Stimulated activated CD8-positive, alpha-beta memory T cell treated with anti-CD3 and anti-CD28 coated beads, Interleukin-12 subunit alpha, Interleukin-12 subunit beta, amount 100 ng/mL, for 4 hours (primary cell): ENCODE measurements at places on chromosomes 2 and 18.

DNA sequence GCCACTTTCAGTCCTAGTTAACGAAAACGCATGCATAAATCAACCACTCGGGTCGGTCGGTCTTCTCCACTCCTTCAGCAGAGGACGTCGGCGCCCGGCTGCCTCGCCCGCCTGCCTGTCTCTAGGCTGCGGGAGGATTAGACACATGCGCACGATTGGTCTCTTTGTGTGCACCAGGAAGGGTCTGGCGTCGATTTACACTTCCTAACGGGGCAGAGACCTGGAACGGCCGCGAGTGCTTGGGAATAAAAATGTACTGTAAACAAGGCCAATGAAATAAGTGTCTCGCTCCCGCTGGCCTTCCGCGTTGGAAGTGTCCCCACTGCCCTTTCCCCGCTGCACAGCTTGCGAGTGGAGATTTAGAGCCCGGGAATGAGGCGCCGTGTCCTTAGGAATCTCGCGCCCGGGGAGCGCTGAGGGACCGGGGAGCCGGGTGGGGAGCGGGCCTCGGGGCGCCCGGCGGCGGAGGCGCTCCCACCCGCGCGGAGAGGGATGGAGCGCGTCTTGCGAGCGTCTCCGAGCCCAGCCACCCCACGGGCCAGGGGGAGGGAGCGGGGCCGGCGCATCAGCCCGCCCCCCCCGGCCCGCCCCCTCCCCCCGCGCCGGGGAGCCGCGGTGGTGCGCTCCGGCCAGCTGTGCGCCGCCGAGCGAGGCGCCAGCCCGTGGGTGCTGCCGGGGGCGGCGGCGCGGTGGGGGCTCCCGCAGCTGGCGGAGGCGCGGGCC, at the start of gene DOK6:
Gene DOK6 (plus strand): TSS at position 636 of the 723 bp plus-strand sequence.
- DNase-seq: no peak

DNA sequence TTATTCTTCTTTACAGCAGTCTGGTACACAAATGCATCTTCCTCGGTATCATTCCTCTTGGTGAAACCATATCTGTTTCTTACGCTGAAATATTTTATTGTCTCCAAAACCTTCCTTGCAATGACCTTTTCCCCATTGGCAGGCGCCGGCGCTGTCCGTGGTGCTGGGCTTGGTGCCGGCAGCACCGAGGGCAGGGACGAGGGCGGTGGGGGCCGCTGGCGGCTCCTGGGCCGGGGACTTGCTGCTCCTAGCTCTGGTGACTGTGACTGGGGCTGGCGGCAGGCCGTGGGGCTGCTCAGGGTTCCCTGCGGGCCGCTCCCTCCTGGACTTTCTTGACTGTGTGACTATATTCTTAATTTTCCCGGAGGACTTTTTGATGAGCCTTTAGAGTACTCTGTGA, 72.5 kb downstream of the GPR39 start:
- no peak for DNase-seq

- DNase-seq: no peak
These were observed 45.1 kb downstream of the ST6GAL2 start for GRCh38 chr2:106840818-106841217.

GRCh38 chr2:240565333-240566202, 2.7 kb upstream of the RNPEPL1 start:
- peak; percentile 85 for DNase-seq

GRCh38 chr2:174300114-174300513, 34.6 kb upstream of the SP9 start:
- DNase-seq: no peak

- DNase-seq: no peak
These were observed 167.3 kb downstream of the ASXL3 start for GRCh38 chr18:33745151-33745795.

- no peak for DNase-seq
These were observed 63.0 kb upstream of the SNTG2 start for GRCh38 chr2:887639-888038.

DNA sequence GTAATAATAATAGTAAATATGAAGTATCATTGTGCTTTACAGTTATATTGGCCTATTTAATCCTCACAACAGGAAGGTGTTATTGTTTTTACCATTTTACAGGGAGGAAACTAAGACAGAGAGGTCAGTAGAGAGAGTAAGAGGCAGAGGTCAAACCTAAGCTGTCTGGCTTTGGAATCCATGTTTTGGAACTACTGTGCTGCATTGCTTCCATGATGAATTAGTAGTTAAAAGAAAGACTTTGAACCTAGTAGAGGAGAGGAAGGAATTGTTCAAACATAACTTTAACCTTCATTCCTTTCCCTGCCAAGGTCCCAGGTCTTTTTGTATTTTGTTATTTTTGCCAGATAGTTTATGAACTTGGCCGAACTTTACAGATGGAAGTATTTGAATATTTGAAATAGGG, 80.9 kb downstream of the PHLPP1 start:
- DNase-seq: no peak

DNA sequence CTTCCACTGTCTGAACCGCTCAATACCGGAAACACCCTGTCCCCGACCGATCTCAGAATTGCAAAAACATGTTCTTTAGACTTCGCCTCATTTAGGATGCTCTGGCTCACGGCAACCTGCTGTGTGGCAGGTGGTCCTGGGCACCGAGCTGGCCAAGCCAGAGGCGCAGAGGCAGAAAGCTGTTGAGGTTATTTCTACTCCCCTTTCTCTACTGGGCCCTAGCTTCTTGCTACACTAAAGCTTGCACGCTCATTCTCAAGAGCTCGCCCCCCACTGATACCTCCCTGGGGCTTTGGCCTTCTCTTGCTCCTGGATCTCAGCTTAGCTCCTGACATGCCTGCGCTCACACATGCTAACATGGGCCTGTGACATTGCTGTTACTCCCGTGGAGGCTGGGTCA, 417.4 kb downstream of the LPIN1 start:
- DNase-seq: no peak

- peak; percentile 69 for DNase-seq
These were observed 6.3 kb downstream of the ANKRD53 start for GRCh38 chr2:70984576-70985282.

GRCh38 chr18:77250926-77251729, 1.5 kb downstream of the GALR1 start:
- DNase-seq: no peak

DNA sequence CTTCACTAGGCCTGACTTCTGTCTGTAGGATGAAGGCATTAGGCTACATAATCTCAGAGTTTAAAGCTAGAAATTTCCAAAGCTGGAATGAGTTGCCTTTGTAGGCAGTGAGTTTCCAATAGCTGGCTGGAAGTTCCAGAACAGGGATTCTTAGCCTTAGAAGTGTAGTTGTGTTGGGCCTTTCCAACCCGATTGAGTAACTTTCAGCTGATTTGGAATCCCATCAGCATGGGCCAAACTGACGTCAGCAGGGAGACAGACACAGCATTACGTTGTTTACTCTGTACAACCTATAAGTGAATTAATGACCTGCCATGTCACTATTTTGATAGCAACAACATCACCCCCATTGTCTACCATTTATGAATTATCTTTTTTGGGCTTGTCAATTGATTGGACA, 56.9 kb downstream of the SETBP1 start:
- DNase-seq: no peak

GRCh38 chr2:136235546-136235945, 117.6 kb upstream of the CXCR4 start:
- DNase-seq: no peak

DNA sequence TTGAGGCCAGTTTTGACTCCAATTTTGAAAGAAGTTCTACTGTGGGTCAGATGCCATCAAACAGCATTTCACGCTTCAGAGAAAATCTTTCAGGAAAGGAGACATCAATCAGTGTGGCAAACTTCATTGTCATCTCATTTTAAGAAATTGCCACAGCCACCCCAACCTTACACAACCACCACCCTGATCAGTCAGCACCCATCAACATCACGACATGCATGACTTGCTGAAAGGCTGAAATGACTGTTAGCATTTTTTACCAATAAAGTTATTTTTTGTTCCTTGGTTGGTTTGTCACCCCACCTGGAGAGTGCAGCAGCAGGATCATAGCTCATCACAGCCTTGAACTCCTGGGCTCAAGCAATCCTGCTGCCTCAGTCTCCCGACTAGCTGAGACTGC, 10.4 kb downstream of the DNAJC10 start:
- DNase-seq: no peak
